Fibroblast of upper back skin (primary cell): ENCODE measurements at places on chromosomes 12 and 14.

GRCh38 chr14:70064136-70064865 is 124.5 kb downstream of the SLC8A3 start:
- no peak for DNase-seq

DNA sequence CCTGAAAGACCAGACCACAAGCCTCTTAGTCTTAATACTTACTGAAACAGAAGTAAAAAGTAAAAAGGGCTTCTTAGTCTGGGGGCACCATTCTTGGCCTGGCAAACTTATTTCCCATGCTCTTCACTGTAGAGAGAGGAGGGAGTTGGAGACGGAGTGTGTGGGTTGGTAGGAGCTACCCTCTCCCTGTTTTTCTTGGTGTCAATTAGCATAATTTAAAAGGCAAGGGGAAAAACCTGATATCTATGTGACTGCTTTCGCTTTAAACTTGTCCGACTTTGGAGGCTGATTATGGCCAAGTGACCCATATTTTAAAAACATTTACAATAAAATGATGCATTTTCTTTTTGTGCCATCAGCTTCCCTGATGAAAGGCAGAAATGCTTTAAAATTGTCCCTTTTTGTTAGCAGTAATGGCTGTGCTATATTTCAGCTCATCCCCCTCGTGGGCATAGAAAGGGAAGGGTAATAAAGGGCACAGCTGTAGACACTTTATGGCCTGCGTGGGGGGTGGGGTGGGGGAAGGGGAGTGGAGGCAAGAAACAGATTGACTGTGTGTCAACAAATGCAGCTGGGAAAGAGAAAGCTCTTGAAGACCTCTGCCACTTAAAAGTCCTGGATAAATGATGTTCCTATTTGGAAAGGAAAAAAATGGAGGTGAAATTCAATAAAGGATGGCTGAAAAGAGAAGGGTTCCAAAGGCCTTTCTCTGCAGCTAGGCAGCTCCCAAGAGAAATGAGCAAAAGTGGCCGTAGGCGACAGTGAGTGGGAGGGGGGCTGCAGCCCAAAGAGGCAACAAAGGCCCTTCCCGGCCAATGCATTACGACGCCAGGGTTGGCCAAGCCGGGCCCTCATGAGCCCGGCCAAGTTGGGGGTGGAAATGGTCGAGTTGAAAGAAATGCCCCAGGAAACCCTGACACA is 57.5 kb upstream of the TMEM263 start:
- DNase-seq, result no peak

- no peak for DNase-seq
Measured at GRCh38 chr12:129532707-129533499, 370.9 kb downstream of the TMEM132D start.

DNA sequence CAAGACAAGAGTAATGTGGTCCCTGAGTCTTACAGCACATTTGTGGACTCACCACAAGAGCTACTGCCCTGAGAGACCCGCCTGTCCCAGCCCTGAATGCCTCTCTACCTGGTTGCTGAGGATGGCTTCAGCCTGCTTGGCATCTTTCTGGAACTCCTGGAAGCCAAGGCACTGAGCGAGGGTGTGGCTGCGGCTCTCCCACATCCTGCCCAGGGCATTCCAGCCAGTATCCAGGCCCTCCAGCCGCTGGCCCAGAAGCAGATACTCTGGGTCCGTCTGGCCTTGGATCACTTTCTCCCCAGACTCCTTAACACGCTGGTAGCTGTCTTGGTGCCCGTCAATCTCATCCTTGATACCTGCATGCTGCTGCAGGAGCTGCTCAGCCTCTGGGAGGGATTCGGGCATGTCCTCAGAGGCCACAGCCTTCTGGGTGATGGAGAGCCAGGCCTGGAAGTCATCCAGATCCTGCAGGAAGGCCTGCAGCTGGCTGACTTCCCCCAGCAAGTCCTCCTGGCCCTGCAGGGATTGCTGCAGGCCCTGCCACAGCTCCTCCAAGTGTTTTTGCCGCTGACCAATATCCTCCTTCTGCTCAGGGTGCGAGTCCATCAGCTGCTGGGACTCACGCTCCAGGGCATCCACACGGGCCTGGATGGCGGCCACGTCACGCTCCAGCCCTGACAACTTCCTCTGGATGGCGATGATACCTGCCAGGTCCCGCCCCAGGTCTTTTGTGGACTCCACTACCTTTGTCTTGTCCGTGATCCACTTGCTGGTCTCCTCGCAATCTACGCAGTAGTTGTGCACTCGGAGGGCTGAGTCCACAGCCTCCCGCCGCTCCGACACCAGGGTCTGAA is 82.3 kb downstream of the PLEKHG3 start:
- peak; percentile 48 for DNase-seq

GRCh38 chr12:4289998-4290790 is 16.6 kb downstream of the CCND2 start:
- DNase-seq, result no peak

GRCh38 chr12:42725809-42726208 is 136.3 kb upstream of the PRICKLE1 start:
- DNase-seq, result peak; percentile 96
